Left ventricle myocardium superior (tissue), 1 donor: ENCODE measurements at places on chromosomes 1 and 21. TPM values are rescaled to one million over a fixed set of nuclear protein-coding genes. Genes with fewer than 3 reads are reported as not detected.

- no peak for DNase-seq
Measured at GRCh38 chr1:36520771-36521420, 38.2 kb upstream of the CSF3R start.

DNA sequence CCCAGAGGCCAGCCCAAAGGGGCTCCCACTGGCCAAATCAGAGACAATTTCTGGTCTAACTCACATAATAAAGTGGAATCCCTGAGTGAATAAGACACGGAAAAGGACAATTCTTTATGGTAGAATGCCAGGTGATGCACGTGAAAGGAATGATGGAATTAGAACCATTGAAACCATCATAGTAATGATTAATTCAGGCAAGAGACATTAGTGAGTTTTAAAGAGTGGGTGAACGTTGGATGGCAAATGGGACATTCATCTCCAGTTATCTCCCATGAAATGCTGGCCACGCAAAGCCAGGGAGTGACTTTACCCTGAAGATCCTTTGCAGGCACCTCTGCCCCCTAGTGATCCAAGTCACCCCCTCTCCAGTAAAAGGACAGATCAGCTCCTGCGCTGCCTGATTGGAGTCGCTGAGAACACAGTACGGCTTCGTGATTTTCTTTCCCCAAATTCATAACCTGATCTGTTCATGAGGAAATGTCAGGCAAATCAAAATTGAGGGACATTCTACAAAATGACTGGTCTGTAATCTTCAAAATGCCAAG lies 87.5 kb downstream of the AJAP1 start:
- no peak for DNase-seq

DNA sequence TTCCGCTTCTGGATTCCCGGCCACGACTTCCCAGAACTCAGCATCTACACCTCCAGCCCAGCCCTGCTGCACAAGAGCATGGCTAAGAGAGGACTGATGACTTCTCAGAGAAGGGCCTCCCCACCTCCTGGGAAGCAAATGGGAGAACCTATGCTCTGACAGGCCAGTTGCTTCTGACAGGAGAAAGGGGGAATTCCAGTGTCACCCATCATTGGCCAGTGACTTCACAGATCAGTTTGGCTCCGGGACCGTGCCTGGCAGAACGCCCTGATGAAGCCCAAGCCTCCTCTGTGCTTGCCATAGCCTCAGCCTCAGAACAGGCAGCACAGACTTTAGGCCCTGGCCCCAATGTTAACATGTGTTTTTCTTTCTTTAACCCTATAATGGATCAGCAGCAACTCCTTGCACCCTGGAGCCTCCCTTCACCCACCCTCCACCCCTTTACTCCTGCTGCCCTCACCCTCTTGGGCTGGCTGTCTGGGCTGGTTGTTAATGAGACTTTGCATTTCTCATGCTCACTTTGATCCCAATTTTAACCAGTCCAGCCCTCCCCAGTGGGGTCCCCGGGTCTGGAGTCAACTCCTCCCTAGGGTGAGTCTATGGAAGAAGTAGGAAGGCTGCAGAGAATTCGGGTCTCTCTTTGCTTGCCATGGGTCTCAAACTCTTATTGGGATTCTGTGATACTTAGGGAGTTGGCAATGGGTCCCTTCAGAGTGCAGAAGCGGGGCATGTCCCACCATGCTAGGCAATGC lies 42.7 kb upstream of the SLC30A1 start:
- peak; percentile 60 for DNase-seq

DNA sequence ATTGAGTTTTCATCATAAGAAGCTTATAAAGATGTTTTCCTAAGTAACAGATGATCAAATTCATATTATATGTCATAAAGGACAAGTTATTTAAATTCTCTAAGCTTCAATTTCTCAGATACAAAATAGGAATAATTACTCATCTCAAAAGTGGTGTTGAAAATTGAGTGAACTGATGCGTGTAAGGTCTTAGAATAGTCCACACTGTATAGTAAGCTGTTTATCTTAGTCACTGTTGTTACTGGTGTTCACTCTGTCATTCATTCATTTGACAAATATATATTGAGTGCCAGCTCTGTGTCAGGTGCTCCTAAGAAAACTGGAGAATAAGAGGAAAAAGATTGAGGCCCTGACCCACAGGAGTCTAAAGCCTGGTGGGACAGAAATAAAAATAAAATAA lies 186.3 kb upstream of the BRINP3 start:
- no peak for DNase-seq

CLEC20A gene
- not detected for total RNA-seq

- DNase-seq: no peak
Measured at GRCh38 chr21:32238063-32238462, 40.8 kb downstream of the MIS18A start.

DNA sequence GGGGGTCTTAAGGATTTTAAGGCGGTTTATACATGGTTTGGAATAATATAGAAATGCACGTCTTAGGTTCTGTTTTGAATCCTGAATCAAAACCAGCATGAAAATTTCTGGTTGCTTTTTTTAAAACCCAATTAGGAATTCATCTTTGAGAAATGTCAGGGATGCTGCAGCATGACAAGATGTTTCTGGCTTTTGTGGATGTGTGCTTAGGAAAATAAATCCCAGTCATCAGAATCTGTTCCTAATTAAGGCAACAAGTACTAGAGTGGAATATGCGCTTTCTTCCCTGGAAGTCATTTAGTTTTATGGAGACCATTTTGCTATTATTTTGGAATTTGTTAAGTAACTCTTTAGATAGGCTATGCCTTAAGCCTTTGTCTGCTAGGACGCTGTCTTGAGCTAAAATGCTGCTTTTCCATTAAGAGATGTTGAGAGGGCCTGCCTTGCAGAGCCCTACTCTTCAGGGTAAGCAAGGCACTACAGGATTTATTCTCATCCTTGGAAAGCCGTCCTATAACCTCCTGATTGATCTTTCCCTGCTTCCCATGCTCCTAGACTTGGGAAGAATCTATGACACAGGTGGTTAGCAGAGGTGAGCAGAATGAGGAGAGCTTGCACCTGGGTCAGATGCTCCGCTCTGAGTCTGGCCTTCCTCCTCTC lies 332.8 kb downstream of the DISC1 start:
- DNase-seq: no peak

LCE7A gene
- not detected for total RNA-seq

PRKAA2 gene
- total RNA-seq: 88.0 TPM

DNA sequence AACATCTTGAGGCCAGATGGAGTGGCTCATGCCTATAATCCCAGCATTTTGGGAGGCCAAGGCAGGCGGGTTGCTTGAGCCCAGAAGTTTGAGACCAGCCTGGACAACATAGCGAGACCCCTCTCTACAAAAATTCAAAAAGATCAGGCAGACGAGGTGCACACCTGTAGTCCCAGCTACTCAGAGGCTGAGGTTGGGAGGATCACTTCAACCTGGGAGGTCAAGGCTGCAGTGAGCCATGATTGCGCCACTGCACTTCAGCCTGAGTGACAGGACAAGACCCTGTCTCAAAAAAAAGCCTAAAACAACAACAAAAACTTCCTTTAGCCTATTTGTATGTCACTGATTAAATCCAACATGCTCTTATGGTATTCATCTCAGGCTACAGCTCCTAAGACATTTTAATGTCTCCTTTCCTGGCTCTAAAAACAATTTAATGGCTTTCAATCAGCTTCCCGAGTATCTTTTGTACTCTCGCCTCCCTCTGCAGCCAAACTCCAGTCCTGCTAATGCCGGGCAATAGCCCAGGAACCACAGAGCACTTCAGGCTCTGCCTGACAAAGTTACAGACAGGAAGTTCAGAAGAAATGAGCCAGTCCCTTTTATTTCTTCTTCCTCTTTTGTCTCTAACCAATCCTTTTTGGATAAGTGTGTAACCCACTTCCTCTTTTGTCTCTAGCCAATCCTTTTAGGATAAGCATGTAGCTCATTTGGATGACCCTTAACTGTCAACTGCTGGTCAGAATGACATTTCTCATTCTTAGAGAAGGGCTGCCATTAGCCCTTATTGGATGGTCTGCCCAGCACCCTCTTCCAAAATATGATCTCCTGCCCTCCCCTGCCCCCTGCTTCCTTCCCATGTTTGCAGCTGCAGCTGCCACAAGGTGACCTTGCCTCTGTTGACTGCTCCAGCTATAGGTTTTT lies 6.6 kb upstream of the DOP1B start:
- DNase-seq: peak; percentile 60

DISP3 gene
- total RNA-seq: 0.12 TPM

C1orf159 gene
- 4.0 TPM for total RNA-seq

- DNase-seq: no peak
Measured at GRCh38 chr1:47630346-47630745, 192.5 kb downstream of the FOXD2 start.

GRCh38 chr1:222928212-222928611 lies 113.4 kb downstream of the DISP1 start:
- peak; percentile 70 for DNase-seq

MTFR1L gene
- total RNA-seq: 227 TPM

ZBTB18 gene
- 35.4 TPM for total RNA-seq

DNA sequence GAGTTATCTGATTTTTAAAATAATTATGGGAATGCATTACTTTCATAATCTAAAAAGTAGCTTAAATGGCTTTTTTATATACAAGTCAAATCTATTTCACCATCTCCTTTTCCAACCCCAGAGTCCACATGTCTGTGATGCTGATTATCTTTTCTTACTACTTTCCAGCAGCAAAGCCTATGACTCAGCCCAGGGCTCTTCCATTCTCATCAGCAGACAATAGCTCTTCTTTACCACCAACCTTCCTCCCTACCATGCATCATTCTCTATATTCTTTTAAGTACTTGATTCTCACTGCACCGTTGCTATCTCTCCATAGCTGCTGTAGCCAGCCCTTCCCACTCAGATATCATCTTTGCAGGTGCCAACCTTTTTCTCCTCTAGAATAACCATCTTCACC lies 61.3 kb downstream of the OVGP1 start:
- DNase-seq: no peak

BRDT gene
- not detected for total RNA-seq

- no peak for DNase-seq
Measured at GRCh38 chr1:172914501-172915144, 136.1 kb downstream of the TNFSF18 start.

SLC30A1 gene
- 11.5 TPM for total RNA-seq

GRCh38 chr1:97918961-97919360 lies 1.9 kb downstream of the DPYD start:
- no peak for DNase-seq

DNA sequence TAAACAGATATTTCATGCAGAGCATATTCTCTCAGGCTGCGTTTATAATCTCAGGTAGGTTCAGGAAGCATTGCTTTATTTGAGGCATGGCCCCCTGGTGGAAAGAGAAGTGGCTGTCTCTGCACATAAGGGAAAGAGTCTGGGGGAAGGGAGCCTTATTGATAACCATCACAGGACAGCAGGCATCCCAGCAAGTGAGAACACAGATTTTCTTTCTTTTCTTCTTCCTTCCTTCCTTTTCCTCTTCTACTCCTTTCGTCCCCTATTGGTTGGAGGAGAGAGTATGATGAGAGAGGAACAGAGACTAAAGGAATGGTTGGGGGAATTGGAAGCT lies 21.9 kb downstream of the TSNAX start:
- no peak for DNase-seq

DNA sequence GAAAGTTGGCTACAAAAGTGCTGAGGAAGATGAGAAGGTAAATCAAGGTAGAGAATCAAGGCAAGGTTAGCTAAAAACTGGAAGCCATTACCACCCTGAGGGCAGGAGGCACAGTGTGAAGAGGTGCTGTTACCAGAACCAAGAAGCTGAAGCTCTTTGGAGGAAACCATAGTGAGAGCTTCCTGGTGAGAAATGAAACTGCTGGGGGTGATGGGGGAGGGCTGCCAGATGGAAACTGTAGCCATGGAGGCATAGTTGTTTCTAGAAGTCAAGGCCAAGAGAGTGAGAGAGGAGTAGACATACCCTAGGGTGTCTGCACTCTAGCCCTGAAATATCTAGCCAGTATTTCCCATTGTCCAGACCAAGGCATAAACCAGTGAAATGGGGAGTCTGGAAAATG lies 28.7 kb downstream of the IFI44 start:
- DNase-seq: no peak

- DNase-seq: no peak
Measured at GRCh38 chr1:163781146-163781545, 459.4 kb downstream of the NUF2 start.

DNA sequence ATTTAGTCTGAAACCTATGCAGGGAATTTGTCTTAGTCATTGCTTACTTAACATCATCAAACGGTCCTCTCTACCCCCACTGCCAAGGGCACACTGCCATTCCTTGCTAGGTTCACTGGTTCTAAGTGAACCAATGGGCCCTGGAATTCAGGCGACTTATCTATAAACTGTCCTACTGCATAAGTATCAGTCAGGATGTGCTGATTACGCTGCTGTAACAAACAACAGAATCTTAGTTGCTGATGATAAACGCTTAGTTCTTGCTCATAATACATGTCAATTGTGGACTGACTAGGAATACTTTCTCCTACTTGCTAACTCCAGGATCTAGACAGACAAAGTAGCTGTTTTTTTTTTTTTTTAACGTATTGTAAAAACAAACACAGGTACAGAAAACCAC lies 136.1 kb downstream of the PRDM2 start:
- DNase-seq: no peak

DNA sequence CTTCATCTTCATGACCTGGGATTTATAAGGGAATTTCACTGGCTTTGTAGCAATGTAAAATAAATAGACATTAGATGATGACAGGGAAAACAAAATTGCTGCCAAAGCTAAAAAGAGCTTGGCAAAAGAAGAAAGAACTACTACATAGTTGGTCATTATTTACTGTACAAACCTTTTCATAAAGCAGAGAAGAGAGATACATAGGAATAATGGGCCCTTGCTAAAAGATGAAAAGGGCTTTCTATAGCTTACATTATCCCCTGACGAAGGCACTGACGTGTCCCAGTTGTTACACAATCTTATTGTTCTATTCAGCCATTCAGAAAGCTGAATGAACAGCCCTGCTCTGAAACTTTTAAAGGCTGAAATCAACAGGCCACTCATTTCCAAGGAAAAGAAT lies 57.1 kb downstream of the ZC3H11B start:
- DNase-seq: no peak
